Epithelial cell of esophagus (primary cell): ENCODE measurements at places on chromosomes 5 and 9.

DNA sequence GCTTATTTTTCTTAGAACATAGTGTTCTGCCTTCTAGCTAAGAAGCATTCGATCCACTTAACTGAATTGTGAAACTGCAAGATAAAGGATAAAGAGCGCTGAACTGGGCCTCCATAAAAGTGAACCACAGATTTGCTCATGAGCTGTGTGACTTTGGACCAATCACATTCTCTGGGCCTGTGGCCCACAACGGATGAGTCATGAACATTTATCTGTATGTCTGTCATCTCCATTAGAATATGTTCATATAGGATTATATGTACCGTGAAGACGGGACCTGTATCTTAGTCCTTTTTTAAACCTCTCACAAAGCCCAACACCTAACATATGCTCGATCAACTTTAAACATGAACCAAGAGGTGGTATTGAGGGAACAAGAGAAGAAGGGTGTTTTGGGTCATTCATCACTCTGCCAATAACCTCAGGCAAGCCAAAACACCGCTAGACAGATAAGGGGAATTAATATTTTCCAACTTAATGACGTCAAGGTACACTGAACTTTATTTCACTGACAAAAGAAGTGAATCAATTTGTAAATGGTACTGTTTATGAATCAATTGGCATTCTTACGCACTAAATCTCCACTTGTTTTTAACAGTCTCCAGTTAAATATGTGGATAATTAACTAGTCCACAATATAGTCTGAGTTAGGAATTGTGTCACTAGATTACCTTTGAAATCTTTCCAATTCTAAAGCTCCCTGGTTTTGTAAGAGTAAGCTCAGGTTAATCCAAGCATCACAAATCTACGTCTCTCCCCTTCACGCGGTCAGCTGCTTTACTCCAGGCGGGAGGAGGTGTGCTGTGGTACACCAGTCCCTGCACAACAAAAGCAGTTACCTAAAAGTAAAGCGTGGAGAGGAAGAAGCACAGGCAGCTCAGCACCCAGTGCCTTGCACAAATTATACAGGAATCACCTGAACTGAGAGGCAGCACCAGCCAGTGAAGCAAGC, 1.6 kb downstream of the TMEM245 start:
- DNase-seq = peak; percentile 88

DNA sequence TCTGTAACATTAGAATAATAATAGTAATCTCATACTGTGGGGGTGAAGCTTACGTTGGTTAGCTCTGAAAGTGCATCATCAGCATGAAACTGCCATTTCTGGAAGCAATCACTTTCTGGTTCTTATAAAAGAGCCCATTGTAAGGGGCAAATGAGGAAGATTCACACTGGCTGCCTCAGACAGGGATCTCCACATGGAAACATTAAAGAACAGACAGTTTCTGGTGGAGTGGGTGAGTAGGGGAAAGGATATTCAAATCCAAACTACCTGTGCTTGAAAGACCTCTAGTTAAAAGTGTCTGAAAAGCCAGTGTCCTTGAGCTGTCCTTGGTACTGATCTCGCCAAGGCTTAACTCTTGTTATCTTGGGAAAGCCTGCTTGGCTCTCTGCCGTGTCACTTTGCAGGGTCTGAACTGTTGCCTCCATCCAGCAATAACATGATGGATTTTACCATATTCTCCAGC, 19.1 kb upstream of the SLC31A2 start:
- peak; percentile 56 for DNase-seq

GRCh38 chr5:1540831-1541701, 17.3 kb upstream of the LPCAT1 start:
- no peak for DNase-seq

DNA sequence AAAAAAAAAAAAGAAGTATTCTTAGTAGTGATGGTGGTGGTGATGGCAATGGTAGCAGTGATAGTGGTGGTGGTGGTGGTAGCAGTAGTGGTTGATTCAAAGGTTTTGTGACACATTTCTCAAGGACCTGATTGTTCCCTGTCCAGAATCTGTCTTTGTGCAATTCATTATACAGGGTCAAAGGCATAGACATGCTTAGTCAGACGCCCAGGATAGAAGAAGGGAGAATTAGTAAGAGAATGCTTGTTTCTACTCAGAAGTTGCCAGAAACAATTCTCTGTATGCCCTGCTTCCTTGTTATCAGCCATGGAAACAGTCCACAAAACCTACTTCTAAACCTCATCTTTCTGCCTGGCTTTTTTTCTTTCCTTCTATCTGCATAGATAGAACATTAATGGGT, 89.4 kb downstream of the SLC44A1 start:
- DNase-seq = no peak

- peak; percentile 71 for DNase-seq
Observed at GRCh38 chr5:116771466-116772151, 197.0 kb upstream of the SEMA6A start.

GRCh38 chr9:98576354-98576753, 132.4 kb downstream of the GABBR2 start:
- no peak for DNase-seq

- DNase-seq = no peak
Observed at GRCh38 chr9:117403848-117404247, 11.0 kb downstream of the ASTN2 start.
